ENCODE measurements at places on chromosomes 3 and 15.

DNA sequence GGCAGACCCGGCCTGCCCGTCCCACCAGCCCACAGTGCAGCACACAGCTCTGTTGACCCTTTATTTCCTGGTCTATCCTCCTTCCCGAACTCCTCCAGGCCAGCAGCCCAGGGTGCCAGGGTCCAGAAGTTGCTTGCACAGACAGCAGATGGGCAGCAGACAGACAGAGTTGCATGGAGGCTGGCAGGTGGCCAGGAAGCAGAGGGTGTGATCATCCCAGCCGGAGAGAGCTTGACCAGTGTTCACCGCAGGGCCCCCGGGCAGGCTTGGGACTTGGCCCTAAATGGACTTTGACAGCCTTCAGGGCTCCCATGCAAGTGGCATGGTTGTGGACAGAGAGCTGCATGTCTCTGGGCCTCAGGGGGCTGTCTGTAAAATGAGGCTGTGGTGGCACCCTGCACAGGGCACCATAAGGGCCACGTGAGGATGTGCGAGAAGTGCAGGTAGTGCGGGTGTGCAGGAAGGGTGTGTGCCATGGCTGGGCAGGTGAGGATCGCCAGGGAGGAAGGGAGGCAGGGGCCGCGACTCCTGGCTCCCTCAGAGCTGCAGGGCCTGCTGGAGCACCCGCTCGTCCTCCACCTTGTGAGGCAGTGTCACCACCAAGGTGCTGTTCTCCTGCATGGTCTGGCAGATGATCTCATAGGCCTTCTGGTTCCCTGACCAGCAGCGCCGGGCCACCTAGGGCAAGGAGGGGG, 6.3 kb upstream of the ZXDC start:
- DNase-seq = no peak

GRCh38 chr3:158158969-158159368, 49.1 kb downstream of the RSRC1 start:
- DNase-seq = no peak

GRCh38 chr3:50630877-50631276, 13.9 kb downstream of the MAPKAPK3 start:
- no peak for DNase-seq

GRCh38 chr15:62894322-62895085, 148.0 kb upstream of the TPM1 start:
- no peak for DNase-seq

- no peak for DNase-seq
These were observed 58.7 kb downstream of the CHSY1 start for GRCh38 chr15:101193120-101193644.

DNA sequence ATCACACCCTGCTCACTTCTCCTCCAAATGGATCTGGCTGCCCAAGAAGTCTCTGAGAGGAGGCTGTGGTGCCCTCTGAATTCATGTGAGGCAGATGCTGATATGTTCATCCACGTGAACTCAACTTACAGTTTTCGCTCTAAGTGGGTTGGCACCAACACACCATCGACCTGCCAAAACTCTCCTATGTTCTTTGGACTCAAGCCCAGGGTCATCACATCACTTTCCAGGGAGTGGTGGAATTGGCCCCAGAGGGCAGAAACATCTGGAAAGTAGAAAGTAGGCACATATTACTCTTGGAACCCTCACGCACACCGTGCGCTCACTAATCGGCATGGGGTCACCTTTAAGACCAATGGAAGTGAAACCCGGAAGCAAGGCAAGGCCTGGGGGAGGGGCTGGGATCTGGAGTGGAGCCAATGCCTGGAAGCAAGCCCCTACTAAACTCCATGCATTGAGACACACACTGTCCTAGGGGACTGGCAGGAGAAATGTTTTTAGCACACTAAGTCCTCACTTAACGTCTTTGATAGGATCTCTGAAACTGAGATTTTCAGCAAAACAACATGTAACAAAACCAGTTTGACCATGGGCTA, 41.4 kb downstream of the SSUH2 start:
- no peak for DNase-seq

GRCh38 chr15:25905140-25905539, 42.0 kb upstream of the ATP10A start:
- no peak for DNase-seq

DNA sequence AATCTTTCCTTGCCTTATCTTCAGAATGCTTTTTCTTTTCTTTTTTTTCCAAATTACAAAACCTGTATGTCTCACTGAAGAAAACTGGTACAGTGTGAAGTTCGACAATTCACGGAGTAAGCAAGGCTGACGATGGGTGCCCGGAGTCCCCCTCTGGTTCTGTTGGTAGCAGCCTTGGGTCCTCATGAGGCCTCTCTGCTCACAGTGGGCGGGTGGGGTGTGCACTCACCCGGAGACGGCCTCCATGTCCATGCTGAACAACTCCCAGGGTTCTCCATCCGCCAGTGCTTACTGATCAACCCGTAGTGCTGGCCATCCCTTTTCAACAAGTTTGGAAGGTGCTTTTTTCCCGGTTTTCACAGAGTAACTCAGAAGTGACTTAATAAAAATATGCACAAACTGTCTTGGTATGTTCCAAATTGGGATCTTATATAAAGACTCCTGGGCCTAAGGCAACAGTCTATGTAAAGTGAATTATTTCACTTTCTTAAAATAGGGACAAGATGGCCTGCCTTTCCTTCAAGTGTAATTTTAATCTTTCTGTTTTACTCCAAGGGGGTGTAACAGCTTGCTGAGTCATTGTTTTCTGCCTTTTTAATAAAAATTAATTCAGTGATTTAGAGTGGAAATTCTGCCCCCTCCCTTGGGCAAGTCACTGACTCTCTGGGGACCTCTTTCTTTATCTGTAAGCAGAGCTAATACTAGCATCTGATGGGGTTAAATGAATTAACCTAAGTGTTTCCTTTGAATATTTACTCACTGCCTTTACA, 23.7 kb downstream of the LRRK1 start:
- no peak for DNase-seq

- DNase-seq = no peak
These were observed 39.7 kb downstream of the KLHL25 start for GRCh38 chr15:85754989-85755388.

GRCh38 chr3:76402926-76403325, 617.6 kb upstream of the ZNF717 start:
- DNase-seq = no peak

GRCh38 chr15:37132826-37133417, 32.6 kb upstream of the MEIS2 start:
- no peak for DNase-seq

GRCh38 chr15:90307661-90308060, 42.2 kb downstream of the NGRN start:
- no peak for DNase-seq

GRCh38 chr15:56175788-56176187, 67.9 kb downstream of the RFX7 start:
- no peak for DNase-seq

DNA sequence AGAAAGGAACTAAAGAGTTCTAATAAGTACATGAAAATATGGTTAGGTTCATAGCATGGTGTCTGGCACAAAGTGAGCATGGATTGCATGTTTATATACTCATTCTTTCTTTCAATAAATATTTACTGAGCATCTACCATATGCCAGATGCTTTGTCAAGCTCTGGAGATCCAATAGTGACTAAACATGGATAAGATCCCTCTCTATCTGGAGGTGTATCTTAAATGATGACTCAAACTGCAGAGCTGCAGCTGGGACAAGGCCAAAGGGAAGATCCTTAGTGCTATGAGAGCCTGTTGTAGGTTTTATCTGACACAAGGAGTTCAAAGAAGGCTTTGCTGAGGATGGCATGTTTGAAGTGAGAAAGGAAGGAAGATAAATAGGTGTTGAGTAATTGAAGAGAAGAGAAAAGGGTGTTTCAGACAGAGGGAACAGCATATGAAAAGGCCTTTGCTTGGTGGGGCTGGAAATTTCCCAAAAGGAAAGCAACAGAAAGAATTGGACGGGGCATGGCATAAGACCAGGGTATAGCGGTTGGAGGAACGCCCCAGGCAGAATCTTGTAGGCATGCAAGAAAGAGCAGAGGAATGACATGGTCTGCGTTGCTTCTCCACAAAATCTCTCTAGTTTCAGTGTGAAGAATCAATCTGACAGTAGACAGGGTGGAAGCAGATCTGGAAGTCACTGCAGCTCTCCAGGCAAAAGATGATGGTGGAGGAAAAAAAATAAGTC, 239.9 kb upstream of the LRTM1 start:
- no peak for DNase-seq

Data from stimulated activated effector memory CD8-positive, alpha-beta T cell treated with anti-CD3 and anti-CD28 coated beads, Interleukin-12 subunit alpha, Interleukin-12 subunit beta, amount 100 ng/mL, for 72 hours (primary cell).